Stimulated activated CD4-positive, alpha-beta T cell treated with anti-CD3 and anti-CD28 coated beads, Interleukin-15, amount 100 ng/mL, for 1 hour (primary cell): ENCODE measurements at places on chromosomes 7 and 10.

- no peak for DNase-seq
Measured at GRCh38 chr7:133479456-133480065, 226.7 kb downstream of the EXOC4 start.

DNA sequence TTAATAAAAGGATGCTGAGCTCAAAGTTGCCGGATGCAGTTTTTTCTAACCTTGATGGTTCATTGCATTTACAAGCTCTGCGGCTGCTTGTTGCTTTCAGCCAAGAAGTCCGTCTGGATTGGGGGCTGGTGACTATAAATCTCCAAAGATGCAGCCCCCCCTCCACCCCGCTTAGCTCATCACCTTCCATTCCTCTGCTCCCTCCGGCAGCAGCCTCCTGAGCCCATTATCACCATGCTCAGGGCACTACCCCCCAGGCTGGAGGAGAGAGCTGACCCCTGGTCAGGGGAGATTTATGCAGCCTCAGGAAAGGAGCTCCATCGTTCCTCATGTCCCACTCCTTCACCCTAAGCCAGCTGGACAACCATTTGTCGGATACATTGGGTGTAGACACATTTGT, 55.3 kb upstream of the ZRANB1 start:
- no peak for DNase-seq

DNA sequence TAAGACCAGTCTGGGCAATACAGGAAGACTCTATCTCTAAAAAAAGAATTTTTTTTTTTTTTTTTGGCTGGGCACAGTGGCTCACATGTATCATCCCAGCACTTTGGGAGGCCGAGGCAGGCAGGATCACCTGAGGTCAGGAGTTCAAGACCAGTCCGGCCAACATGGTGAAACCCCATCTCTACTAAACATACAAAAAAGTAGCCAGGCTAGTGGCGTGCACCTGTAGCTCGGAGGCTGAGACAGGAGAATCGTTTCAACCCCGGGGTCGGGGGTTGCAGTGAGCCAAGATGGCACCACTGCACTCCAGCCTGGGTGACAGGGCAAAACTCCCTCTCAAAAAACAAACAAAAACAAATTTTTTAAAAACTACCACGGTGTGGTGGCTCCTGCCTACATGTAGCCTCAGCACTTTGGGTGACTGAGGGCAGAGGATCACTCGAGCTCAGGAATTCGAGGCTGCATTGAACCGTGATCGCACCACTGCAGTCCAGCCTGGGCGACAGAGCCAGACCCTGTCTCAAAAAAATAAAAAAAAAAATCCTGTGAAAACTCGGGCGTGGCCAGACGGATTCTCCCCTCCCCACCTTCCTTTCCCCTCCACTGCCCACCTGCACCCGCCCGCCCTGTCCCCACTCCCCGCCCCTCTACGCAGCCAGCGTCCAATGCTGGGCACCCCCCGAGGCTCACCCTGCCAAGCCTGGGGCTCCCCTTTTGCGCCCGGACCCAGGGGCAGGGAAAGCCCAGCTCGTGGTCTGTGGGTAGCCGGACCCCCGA, 745 bp upstream of the ORAI2 start:
- DNase-seq: no peak

DNA sequence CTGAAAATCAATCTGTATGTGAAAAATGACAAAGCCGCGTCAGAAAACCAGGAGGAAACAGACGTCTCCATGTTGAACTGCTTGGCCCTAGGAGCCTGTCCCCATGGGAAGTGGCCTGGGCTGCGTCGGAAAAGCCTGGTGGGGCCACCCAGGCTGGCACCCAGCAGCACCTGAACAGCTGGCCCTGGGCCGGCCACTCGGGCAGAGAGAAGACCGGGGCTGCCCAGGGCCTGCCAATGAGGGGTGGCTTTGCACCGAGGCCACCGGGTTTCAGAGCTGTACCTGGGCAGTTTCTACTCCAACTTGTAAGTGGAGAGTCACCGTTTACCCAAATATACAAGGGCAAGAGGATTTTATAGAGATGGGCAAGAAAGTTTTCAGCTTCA, 1.1 kb upstream of the FUOM start:
- no peak for DNase-seq

DNA sequence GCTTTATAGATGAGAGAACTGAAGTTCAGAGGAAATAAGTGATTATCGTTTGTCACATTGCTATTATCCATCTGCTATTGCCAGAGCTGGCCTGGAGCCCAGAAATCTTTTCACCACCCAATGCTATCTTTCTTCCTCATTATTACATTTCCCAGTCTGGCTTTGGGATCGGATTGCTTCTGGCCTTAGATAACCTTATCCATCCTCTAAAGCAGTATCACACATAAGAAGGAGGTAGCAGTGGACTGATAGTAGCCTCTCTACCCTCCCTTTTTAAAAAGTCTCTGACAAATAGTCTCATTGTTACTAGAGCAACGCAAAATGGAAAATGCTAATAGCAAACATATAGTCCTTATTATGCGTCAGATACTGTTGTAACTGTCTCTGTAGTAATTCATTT, 1.3 kb upstream of the CLDN12 start:
- no peak for DNase-seq

- no peak for DNase-seq
Measured at GRCh38 chr7:81285142-81285871, 366.5 kb upstream of the SEMA3C start.

DNA sequence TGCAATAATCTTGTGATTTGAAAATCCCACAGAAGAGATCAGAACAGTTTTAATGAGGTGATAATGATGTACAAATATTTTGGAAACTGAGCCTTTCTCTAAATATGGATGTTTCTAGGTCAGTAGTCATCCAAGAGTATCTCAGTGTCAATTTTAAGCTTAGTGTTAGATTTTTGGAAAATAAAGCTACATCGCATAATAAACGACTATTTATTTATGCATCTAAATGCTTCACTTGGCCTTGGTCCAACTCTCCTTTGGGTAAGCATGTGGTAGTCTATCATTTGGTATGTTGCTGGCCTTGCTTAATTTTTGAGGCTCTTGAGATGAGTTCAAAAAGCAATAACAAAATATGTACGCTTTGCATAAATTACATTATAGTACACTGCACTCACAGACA, 5.4 kb upstream of the PPP1R9A start:
- DNase-seq: no peak

DNA sequence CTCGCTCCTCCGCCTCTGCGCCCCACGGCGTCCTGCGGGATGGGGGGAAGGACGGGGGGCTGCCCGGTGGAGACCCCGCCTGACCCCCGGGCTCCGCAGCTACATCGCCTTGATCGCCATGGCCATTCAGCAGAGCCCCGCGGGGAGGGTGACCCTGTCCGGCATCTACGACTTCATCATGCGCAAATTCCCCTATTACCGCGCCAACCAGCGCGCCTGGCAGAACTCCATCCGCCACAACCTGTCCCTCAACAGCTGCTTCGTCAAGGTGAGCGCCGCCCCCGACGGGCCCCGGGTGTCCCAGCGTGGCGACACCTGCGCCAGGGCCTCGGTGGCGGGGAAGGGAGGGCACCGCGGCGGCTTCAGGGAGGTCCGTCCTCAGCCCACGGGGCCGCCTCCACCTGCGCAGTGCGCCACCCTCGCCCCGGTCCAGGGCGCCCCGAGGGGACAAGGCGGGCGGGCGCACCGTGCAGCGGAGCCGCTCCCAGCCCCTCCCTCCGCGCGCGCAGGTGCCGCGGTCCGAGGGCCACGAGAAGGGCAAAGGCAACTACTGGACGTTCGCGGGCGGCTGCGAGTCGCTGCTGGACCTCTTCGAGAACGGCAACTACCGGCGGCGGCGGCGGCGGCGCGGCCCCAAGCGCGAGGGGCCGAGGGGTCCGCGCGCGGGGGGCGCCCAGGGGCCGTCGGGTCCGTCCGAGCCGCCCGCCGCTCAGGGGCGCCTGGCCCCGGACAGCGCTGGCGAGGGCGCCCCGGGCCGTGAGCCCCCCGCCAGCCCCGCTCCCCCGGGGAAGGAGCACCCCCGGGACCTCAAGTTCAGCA, 793 bp downstream of the FOXL3 start:
- DNase-seq: no peak

DNA sequence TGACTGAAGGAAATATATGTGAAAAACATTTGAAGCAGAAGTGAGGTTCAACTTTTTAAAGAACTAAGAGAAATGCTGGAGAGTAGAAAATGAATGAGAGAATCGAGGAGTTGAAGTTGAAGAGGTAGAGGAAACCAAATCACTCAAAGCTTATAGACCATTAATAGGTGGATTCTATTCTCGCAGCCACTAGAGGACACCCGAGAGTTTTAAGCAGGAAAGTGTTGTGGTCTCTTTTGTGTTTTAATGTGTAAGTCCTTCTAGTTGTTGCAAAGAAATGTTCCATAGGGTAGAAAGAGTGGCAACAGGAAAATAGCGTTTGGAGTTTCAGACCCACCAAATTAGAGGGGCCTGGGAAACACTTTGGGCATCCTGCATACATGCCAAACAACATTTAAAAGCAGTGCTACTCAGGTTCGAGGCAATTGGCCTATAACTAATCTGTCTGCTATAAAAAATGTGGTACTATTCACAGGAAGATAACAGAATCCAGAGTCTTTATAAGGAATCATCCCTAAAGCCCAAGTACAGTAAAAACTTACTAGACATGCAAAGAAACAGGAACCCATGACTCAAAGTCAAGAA, 75.3 kb upstream of the TAS2R16 start:
- DNase-seq: no peak

GRCh38 chr7:102830197-102830596, 81.4 kb downstream of the FAM185A start:
- no peak for DNase-seq

- no peak for DNase-seq
Measured at GRCh38 chr10:15737656-15738055, 17.9 kb upstream of the ITGA8 start.

GRCh38 chr10:97128516-97129154, 57.1 kb downstream of the SLIT1 start:
- no peak for DNase-seq

GRCh38 chr10:35300063-35300699, 36.1 kb upstream of the CCNY start:
- no peak for DNase-seq

GRCh38 chr7:130897515-130898419, 163.8 kb upstream of the KLF14 start:
- no peak for DNase-seq

GRCh38 chr10:89351780-89352597, 24.2 kb downstream of the IFIT3 start:
- no peak for DNase-seq

DNA sequence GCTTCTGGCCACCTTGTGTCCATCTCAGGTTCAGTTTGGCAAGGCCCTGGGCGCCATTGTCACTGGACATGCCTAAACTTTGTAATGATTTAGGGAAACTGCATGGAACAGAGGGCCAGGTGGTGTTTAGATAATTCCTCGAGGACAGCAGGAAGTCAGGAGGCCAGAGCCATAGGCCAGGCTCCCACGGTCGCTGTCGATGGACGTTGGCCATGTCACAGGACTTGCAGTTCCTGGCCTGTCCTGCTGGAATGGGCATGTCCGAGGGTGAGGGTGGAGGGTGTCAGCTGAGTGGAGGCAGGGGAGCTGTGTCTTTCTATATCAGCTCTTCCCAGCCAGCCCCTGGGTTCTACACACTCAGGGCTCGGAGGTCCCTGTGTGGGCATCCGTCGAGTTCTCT, 107.9 kb upstream of the MACROH2A2 start:
- DNase-seq: no peak

DNA sequence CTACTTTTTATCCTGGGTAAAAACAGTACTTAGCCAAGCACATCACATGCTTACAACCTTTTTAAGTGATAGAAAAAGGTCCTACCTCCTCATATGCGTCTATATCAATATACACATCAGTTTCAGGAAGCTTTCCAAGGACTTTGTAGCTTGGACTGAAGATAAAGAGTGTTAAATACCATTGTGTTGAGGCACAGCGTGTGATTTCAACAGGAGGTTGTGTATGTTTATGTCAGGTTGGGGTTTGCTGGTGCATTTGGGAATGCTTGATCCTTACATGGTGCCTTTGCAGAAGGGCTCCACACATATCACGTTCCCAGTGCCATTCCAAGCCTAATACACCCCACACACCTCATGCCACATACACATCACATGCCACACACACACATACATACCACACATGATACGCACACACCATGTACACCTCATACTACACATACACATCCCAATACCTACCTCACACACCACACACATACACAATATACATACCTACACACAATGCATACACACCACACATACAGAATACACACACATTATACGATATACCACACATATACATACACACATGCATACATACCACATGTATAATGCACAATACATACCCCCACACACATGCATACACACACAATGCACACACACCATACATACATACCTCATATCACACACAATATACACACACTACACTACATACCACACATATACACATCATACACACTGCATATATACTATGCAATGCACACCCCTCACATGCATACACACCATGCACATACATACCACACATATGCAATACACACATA, 33.1 kb downstream of the PSMC2 start:
- no peak for DNase-seq

- no peak for DNase-seq
Measured at GRCh38 chr10:46536171-46536570, 20.3 kb downstream of the GPRIN2 start.

GRCh38 chr10:11144626-11145494, 127.2 kb downstream of the CELF2 start:
- no peak for DNase-seq

DNA sequence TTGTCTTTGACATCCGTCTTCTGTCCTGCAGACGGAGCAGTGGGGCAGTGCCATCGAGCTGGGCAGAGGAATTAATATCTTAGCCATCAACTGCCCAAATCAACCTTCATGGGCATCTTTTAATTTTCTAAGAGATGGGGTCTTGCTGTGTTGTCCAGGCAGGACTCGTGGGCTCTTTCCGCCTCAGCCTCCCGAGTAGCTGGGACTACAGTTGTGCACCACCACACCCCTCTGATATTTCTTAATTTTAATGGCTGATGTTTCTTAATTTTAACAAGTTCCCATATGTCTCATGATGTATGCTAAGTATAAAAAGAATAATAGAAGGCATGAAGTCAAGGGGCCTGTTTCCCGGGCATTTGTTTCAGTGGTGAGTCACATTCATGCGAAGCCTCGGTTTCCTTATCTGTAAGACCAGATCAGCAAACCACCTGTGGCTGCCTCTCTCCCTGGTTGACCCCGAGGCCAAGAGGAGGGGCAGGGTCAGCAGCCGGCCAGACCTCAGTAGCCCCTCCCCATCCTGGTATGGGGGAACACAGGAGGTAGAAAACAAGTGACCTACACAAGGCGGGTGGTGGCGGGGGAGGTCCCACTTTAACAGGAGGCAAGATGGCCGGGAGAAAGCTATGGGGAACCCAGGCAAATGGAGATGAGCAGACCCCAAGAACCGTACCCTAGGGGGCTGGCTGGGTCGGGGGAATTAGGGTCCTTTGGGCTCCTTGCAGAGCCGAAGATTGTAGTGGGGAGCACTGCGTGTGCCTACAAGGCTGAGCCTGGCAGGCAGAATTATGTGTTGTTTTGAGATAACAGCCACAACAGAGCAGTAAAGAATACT, 85.5 kb downstream of the CUX1 start:
- no peak for DNase-seq

DNA sequence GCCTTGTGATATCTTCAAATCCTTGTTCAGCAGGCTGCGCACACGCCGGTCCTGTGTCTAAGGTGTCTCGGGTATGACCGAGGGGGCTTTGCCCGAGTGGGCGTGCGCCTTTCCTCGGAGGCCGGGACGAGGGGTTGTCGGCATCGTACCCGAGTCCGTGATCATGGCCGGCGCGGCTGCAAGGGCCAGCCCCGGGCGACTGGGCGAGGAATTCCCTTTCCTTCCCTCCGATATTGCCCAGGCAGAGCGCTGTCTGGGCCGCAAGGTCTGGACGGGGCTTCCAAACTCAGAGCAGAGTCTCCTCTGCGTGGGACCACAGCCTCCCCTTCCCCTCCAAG, 59.7 kb downstream of the ZNF467 start:
- no peak for DNase-seq

GRCh38 chr7:2495418-2496299, 19.5 kb upstream of the GRIFIN start:
- no peak for DNase-seq
